Fibroblast of pulmonary artery (primary cell): ENCODE measurements at places on chromosomes 1 and 21.

DNA sequence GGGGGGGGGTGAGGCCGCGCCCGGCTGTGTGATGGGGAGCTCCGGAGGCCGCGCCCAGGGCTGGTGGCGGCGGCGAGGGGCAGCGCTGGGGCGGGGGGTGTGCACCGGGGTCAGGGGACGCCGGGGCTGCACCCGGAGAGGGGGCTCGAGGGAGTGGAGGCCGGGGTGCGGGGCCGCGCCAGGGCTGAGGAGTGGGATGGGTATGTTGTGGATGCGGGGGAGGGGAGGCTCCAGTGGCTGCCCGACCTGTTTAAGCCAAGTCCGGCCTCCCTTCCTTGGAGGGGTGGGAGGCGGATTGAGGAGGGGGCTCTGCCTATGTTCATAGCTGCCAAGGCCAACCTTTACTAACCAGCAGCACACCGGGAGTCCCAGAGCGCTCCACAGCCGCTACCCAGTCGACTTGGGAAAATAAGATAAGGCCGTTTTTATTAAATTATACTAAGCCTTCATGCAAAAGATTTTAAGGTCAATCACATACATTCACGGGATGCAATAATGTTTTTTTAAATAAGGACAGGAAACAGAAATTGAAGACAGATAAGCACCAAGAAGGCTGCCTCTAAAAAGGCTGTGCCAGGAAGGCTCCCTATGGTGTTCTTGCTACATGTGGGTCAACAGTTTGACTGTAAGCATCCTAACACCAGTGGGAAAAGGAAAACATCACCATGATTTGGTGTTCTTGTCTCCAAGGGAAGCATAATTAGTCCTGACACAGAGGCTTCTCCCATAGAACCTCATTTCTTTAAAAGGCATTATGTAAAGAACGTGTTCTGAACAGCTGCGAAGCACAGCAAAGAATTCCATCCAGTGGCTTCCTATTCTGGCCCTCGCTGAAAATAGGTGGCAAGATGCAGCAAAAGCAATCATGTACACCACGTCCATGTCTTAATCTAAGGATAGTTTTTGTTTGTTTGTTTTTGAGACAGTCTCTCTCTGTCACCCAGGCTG, 626 bp upstream of the HLCS start:
- no peak for DNase-seq

GRCh38 chr21:44550807-44551206, 498 bp downstream of the KRTAP10-2 start:
- no peak for DNase-seq

DNA sequence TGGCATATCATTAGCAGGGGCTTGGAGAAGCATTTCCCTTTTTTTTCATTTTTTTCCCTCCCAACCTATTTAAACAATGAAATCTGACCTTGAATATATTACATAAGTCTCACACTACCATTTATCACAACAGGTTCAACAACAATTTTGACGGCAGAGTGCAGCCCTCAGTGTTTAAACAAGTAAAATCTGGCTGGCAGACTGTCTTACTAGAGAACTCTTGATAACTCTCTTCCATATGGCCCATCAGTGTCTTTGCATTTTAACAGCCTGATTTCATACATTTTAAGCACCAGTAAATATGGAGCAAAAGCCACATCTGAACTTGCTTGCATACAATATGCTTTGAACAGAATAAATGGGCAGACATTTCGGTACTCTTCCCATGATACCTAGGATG, 213.0 kb downstream of the KCTD3 start:
- no peak for DNase-seq

GRCh38 chr1:172875892-172876291, 174.8 kb downstream of the TNFSF18 start:
- DNase-seq: no peak

DNA sequence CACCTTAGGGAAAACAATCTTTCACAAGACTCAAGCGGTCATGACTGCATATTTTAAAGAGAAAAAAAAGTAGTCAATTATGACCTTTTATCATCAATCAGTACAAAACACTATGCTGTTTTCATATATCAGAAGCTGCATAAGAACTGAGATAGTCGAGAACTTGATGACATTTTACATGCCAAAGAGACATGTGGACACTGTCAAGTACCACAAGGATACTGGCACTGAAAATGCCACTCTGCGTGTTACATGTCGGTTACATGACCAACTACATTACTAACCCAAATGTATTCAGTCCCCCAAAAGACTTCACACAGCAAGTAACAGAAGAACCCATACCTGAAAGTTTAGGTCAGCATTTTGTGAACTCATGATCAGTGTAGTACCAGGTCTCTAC, 975.0 kb upstream of the ADGRL4 start:
- peak; percentile 3 for DNase-seq

DNA sequence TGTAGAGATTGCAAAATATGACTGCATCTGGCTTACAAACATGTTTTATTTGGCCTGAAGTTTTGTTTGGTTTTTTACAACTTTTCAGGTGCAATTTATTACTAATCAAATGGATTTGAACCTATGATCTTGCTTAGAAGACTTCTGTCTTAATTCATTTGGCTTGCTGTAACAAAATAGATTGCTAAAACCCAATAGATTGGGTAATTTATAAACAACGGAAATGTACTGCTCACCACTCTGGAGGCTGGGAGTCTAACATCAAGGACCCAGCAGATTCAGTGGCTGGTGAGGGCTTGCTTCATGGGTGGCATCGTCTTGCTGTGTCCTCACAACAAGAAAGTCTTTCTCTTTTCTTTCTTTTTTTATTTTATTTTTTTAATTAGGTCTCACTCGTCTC, 72.9 kb downstream of the LBR start:
- DNase-seq: no peak

GRCh38 chr1:171226747-171227370, 21.4 kb upstream of the FMO1 start:
- peak; percentile 91 for DNase-seq
